SK-MEL-5 (cell line): ENCODE measurements at places on chromosomes 6 and 20. TPM values are rescaled to one million over a fixed set of nuclear protein-coding genes. Genes with fewer than 3 reads are reported as not detected.

Gene TSHZ2
- total RNA-seq, result not detected in 2 replicates

Gene LY6G6D
- not detected in 2 replicates for total RNA-seq

Gene COL11A2
- total RNA-seq, result 0.42 and 0.98 TPM in 2 replicates

Gene HTR1E
- not detected in 2 replicates for total RNA-seq

Gene IL22RA2
- not detected in 2 replicates for total RNA-seq

Gene PRDM1
- total RNA-seq, result 0.08 and 0.16 TPM in 2 replicates

Gene BPIFB2
- not detected in 2 replicates for total RNA-seq

Gene PKIB
- total RNA-seq, result 1.0 and 1.4 TPM in 2 replicates

Gene ZC2HC1B
- total RNA-seq, result not detected in 2 replicates

Gene C20orf173
- total RNA-seq, result not detected in 2 replicates

Gene LTB
- total RNA-seq, result not detected in 2 replicates

Gene SLC4A11
- total RNA-seq, result 0.82 and 1.8 TPM in 2 replicates

Gene PMEPA1
- 2.4 and 5.7 TPM in 2 replicates for total RNA-seq

Gene WFDC2
- not detected in 2 replicates for total RNA-seq

Gene KCNQ2
- 4.3 and 6.2 TPM in 2 replicates for total RNA-seq

Gene MLN
- not detected in 2 replicates for total RNA-seq

Gene BMP6
- 0.05 TPM in 2 replicates for total RNA-seq

Gene TGM2
- 5.6 and 7.0 TPM in 2 replicates for total RNA-seq
